ENCODE measurements at places on chromosomes 5 and 9.
A peak's percentile ranks its signal among the peaks of the same experiment; 100 is the strongest.

GRCh38 chr9:127013597-127013996 is 99.0 kb downstream of the RALGPS1 start:
- DNase-seq: no peak
- no peaks in the 10 kb centered on the region for H3K27me3 ChIP-seq
- H3K36me3 ChIP-seq: no peaks in the 10 kb centered on the region
- H3K27ac ChIP-seq: peak overlapping the region; percentile 53
- peaks cover 18% of the 10 kb centered on the region for H3K4me1 ChIP-seq
- H3K4me3 ChIP-seq: no peak overlapping the region

GRCh38 chr9:123654994-123655637 is 274.8 kb downstream of the DENND1A start:
- H3K27ac ChIP-seq: no peak overlapping the region
- no peak overlapping the region for H3K4me3 ChIP-seq
- no peak for DNase-seq
- no peaks in the 10 kb centered on the region for H3K4me1 ChIP-seq
- H3K27me3 ChIP-seq: no peaks in the 10 kb centered on the region

GRCh38 chr9:35669331-35670145 is 4.2 kb upstream of the CA9 start:
- no peaks in the 10 kb centered on the region for H3K36me3 ChIP-seq
- no peaks in the 10 kb centered on the region for H3K27me3 ChIP-seq
- peak; percentile 89 for DNase-seq
- H3K4me1 ChIP-seq: peaks cover 23% of the 10 kb centered on the region
- peak overlapping the region; percentile 69 for H3K27ac ChIP-seq

GRCh38 chr9:34437006-34437925 is 21.1 kb downstream of the FAM219A start:
- H3K27me3 ChIP-seq: no peaks in the 10 kb centered on the region
- peak; percentile 62 for DNase-seq
- H3K4me3 ChIP-seq: no peak overlapping the region

GRCh38 chr5:170311511-170312300 is 14.1 kb upstream of the LCP2 start:
- no peak overlapping the region for H3K4me3 ChIP-seq
- no peaks in the 10 kb centered on the region for H3K27me3 ChIP-seq
- H3K27ac ChIP-seq: peak overlapping the region; percentile 7
- no peaks in the 10 kb centered on the region for H3K36me3 ChIP-seq
- peaks cover 6% of the 10 kb centered on the region for H3K4me1 ChIP-seq

DNA sequence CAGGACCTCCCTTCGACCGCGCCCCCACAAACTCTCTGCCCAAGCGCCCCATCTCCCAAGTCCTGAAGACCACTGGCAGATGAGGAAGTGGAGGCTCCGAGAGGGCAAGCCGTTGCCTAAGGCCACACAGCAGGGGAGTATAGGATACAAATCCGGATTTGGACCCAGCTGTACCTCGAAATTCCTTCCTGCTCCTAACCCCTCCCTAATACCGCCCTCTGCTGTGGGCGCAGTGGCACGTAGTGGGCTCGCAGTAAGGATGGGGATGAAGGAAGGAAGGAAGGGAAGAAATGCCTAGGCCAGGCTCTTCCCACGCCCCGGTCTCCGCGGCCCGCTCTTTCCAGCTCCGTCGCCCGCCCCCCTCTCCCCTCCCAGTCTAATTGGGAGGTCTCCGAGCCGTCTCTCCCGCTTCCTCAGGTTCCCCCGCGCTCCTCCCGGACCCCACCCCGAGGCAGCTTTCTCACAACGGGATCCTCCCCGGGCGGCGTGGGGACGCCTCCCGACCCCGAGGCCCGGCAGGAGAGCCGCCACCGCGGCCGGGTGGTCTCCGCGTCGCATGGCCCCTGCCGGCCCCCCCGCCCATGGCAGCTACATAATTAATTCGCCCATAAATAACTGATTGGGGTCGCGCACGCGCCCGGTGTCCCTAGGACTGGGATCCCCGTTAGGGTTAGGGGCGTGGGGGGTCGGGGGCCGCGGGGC is 138.9 kb downstream of the C9orf50 start:
- no peak for DNase-seq
- peaks cover 61% of the 10 kb centered on the region for H3K4me1 ChIP-seq
- peak overlapping the region; percentile 100 for H3K27ac ChIP-seq
- H3K36me3 ChIP-seq: no peaks in the 10 kb centered on the region
- H3K4me3 ChIP-seq: peak overlapping the region; percentile 88
- no peaks in the 10 kb centered on the region for H3K27me3 ChIP-seq

DNA sequence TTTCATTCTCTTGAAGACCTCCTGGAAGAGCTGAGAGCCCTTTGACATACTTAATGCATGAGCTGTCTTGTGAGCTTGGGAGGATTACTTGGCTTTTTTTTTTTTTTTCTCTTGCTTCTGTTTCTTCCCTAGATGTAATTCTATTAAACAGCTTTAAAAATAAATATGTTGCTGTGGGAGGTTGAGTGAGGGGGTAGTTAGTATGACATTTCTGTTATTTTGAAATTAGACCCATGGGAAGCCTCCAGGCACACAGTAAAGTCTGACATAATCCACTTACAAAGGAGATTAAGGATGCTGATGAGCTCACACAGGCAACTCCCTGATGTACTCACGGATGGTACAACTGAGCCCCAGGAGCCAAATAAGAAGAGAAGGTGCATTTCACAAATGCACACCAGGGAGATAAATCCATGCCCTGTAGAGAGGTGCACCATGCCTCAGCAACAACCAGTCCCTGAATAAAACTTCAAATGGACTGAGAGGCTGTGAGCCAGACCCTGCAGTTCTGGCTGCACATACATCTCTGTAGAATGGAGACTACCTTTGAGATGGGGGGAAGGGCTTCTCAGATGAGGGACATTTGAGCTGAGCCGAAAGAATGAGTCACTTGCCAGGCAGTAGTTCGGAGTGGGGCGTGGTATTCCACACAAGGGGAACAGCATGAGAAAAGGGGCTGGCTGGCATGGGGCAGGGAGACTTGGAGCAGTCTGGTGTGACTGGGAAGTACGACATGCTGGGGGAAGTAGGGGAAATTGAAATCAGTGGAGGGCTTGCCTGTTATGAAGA is 68.7 kb downstream of the ACTL7B start:
- H3K27me3 ChIP-seq: no peaks in the 10 kb centered on the region
- no peak overlapping the region for H3K27ac ChIP-seq
- no peaks in the 10 kb centered on the region for H3K36me3 ChIP-seq
- no peaks in the 10 kb centered on the region for H3K4me1 ChIP-seq

DNA sequence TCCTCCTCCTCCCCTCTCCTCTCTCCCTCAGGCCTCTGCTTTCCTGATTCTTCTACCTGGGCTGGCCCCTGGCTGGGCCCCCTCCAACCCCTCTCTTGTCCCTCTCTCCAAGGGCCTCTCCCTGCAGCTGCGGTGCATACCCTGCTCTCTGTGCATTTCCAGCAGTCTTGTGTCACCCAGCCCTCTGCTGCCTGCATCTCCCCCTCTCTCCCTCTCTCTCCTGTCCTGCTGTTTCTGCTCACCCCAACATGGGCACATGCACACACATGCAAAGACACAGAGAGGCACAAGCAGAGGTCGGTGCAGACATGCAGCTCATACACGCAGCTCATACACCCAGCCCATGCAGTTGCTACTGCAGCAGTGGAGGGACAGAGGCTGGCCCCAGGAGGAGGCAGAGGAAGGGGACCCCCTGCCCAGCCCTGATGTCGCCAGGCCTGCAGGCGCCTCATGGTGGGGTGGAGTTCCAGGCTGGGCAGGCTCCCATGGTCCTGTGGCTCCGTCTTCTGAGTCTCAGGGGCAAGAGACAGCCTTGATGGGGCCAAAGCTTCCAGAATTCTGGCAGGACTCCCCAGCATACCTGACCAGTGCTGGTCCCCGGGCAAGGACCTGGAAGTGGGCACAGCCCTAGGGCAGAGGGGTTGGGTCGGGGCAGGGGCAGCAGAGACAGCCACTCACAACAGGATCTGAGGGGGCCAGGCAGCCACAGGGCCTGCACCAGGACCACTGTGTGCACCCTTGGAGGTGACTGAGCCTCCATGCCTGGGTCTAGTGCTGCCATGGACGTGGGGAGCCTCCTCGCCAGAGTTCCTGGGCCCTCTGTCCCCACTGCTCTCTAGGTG is 216.9 kb downstream of the C9orf50 start:
- H3K27me3 ChIP-seq: no peaks in the 10 kb centered on the region
- no peak overlapping the region for H3K4me3 ChIP-seq
- H3K4me1 ChIP-seq: peaks cover 24% of the 10 kb centered on the region
- H3K27ac ChIP-seq: no peak overlapping the region
- no peak for DNase-seq

DNA sequence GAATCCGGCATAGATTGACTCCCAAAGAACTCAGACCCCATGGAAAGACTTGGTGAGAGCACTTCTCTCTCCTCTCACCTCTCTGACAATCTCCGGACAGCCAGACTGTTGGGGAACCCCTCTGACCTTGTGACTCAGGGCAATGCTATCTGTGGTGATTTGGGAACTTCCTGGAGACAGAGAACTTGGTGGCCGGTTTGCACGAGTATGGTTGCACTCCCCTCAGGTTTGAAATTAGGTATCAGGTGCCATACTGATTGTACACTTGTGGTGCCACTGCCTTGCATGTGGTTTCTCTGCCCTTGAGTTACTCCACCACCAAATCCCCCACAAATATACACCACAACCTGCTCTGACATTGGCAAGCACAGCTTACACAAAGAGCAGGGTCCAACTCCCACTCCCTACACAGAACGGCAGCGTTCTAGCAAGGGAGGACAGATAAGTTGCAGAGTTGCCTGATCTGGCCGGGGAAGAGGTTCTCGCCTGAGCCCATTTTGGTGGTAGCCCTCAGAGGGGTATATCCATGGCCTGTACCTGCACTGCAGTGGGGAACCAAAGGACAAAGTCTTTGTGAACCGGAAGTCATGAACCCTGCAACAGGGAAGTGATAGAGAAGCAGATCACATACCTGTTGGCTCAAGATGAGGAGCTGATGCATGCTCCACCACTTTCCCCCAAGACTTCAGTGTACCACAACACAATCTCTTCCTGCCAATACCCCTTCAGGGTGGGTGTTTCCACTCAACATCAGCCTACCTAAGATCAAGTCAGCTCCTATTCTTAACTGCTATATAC is 255.1 kb downstream of the MCTP1 start:
- DNase-seq: no peak
- no peak overlapping the region for H3K27ac ChIP-seq
- H3K4me3 ChIP-seq: no peak overlapping the region
- H3K36me3 ChIP-seq: no peaks in the 10 kb centered on the region

DNA sequence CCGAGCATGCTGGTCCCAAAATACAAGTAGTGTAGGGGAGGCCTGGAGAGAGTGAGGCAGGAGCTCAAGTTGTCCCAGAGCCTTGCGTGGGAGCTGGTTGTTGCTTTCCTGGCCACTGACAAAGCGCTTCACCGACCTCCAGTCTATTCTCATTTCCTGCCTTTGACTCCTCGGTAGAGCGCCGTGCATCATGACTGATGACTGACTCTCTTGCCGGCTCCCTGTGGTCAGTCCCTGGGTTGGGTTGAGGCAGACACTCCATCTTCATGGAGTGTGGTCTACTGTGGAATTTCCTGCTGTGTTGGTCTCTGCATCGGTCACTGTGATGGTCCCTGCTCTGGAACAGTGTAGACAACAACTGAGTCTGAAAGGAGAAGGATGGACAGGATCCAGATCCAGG is 175.1 kb upstream of the S1PR3 start:
- no peaks in the 10 kb centered on the region for H3K27me3 ChIP-seq
- H3K27ac ChIP-seq: no peak overlapping the region
- no peak overlapping the region for H3K4me3 ChIP-seq
- H3K4me1 ChIP-seq: no peaks in the 10 kb centered on the region
- H3K36me3 ChIP-seq: no peaks in the 10 kb centered on the region

DNA sequence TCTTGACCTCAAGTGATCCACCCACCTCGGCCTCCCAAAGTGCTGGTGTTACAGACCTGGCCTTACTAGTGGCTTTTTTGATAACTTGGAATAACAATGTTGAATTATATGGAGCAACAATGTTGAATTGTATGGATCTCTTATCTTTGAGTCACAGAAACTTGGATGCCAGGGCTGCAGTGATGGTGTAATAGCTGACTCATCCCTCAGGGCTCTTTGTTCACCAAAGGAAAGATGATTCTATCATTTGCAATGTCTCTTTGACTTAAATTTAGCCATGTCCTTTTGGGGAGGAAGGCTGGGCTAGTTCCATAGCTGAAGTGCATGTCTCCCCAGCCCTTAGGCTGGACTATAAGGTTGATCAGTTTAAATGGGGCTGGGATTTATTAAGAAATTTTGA is 172.3 kb downstream of the PDZD2 start:
- H3K27ac ChIP-seq: no peak overlapping the region
- H3K4me3 ChIP-seq: no peak overlapping the region
- H3K4me1 ChIP-seq: no peaks in the 10 kb centered on the region
- DNase-seq: no peak
- no peaks in the 10 kb centered on the region for H3K36me3 ChIP-seq

- DNase-seq: peak; percentile 39
- no peaks in the 10 kb centered on the region for H3K36me3 ChIP-seq
- no peak overlapping the region for H3K4me3 ChIP-seq
- no peak overlapping the region for H3K27ac ChIP-seq
- no peaks in the 10 kb centered on the region for H3K27me3 ChIP-seq
Measured at GRCh38 chr5:10111571-10111970, 138.1 kb downstream of the ATPSCKMT start.

DNA sequence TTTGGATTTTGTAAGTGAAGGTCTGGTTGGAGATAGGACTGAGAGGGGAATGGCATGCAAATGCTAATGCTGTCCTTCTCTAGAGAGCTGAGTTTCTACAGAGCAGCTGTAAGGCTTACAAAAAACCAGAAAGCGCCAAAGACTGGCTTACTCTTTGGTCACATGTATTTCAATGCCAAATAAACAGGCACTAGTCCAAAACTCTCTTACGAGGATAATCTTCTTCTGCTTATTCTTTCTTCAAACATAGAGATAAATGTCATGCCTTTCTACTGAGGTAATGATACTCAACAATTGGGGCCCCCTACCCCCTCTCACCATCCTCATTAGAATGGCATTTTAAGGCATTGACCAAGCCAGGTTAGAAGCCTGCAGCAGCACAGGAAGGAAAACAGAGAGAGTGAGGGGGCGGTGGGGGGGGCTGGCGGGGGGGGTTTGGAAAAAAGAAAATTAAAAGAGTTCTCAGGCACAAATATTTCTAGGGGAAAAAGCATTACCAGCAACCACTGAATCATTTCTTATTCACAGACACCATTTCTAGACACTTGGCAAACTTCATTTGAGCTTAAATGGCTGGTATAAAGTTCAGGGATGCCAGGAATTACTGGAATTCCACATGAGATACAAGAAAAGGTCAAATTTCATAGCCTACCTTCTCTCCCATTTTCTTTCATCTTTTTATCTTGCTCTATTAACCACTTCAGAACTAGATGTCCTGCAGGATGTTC is 34.0 kb downstream of the PUM3 start:
- H3K36me3 ChIP-seq: peaks cover 12% of the 10 kb centered on the region
- H3K4me1 ChIP-seq: peaks cover 13% of the 10 kb centered on the region
- H3K27ac ChIP-seq: peak overlapping the region; percentile 52
- H3K4me3 ChIP-seq: no peak overlapping the region

All from transverse colon (tissue), 4 donors.